ENCODE measurements at places on chromosomes 2 and 18.

DNA sequence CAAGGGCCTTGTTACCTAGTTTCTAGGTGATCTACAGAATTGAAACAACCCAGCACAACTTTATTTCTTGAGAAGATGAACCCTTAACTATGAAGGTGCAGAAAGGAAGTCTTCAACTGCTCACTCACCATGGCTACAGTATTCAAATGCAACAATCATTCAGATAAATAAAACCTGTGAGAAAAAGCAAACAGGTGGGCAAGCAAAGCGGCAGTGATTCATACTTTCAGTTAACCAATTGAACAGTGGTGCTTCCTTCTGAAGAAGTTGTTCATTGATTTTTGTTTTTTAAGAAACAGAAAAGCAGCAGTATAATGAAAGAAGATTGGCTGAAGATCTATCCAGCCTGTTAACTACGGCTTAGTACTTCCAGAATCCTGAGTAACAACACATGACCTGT is 43.5 kb downstream of the SLC35F5 start:
- no peak for DNase-seq

- no peak for DNase-seq
These were observed 4.3 kb downstream of the HPCAL1 start for GRCh38 chr2:10306901-10307463.

DNA sequence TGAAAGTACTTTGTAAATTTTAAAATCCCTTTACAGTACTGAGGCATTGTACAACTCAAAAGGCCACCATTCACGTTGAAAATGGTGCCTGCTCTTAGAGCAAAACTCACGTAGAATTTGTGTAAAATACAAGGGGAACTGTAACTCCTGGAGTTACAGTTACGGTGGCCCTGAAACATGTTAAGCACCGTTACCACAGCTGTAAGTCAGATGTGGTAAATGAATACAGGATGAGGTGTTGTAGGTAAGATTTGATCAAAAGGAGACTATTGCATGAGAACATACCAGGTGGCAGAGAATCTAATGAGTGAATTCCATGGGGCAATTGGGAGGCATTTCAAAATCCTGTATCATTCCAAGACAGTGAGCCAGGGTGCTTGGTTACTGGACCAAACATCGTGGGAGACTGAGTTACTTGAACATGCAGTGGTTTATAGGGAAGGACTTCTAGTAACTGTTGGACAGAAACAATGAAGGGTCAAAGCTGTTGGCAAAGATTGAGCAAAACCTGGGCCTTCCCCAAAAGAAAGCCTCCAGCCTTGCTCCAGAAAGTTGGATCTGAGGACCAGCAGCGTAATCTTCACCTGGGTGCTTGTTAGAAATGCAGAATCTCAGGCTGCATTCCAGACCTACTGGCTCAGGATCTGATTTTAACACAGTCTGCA is 535.8 kb upstream of the POU3F3 start:
- no peak for DNase-seq

DNA sequence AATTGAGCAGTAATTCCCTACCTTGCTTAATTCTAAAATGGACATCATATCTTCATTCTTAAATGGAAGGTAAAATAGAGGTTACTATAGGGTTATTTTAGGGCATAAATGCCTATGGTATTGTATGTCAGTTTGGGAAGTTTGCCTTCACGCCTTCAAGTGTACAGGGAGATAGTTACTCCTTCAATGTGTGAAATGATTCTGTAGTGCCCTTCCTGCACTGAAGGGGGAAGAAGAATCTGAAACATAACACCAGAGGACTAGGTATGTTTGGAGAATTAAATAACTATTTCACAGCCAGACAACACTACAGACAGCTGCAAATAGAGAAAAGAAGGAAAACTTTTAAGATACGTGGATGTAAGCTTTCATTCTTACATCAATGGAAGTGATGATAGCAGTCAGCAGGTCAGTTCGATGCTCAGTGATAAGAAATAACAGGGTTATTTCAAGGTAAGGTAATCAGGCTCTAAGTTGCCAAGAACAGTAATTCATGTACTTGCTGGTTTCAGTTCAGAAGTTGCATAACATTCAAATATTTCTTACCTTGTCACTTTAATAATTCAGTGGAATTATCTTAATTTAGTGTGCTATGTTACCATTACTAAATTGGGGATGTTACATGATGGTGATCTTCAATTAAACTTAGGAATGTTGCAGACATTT is 4.0 kb downstream of the PKP4 start:
- no peak for DNase-seq

- DNase-seq = no peak
These were observed 79.8 kb upstream of the PDE1A start for GRCh38 chr2:182506606-182507005.

DNA sequence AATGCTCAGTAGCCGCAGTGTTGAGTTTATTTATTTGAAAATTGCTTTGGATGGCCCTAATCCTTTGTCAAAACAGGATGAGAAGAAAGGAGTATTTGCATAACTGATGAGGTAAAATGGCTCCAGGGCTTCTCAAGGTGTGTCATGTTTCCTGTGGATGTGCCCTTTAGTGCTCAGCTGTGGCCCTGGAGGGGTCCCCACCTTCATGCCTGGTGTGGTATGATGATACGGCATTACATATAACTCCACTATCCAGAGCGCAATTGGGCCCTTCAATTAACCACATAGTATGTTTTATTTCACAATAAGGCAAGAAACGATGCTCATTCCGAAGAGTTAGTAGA is 39.8 kb upstream of the TMEM178A start:
- no peak for DNase-seq
